ENCODE measurements at places on chromosomes 3 and 15.
A peak's percentile ranks its signal among the peaks of the same experiment; 100 is the strongest.

GRCh38 chr3:35596335-35596995 lies 42.9 kb upstream of the ARPP21 start:
- no peak overlapping the region for H3K4me3 ChIP-seq
- no peaks in the 10 kb centered on the region for H3K36me3 ChIP-seq
- no peaks in the 10 kb centered on the region for H3K27me3 ChIP-seq
- H3K27ac ChIP-seq = no peak overlapping the region

DNA sequence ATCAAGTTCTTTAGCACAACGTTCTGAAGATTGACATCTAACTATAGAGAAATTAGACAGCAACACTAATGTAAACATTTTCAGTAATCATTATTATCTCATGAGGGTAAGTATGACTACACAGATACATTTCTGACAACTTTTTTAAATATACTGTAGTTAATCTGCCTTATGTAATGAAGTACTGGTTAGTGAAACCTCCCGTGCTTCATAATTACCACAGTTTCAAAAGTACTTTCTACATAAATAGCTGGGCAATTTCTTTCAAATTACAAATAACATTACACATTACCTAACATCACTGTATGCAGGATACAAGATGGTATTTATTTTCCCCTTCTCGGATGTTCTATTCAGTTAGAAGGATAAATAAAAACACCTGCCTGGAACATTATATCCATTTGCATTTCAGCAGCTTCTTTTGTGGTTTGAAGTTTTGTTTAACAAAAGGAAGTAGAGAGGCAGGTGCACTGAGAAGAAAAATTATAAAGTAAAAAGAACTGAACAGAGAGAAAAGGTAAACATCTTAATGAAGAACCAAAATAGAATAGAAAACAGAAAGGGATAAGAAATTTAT lies 1241.5 kb upstream of the GBE1 start:
- H3K4me3 ChIP-seq = no peak overlapping the region
- H3K27ac ChIP-seq = no peak overlapping the region
- no peak for DNase-seq
- H3K27me3 ChIP-seq = no peaks in the 10 kb centered on the region
- H3K36me3 ChIP-seq = no peaks in the 10 kb centered on the region

- H3K27ac ChIP-seq = no peak overlapping the region
- no peaks in the 10 kb centered on the region for H3K27me3 ChIP-seq
- no peak for DNase-seq
These were observed 87.2 kb downstream of the TJP1 start for GRCh38 chr15:29734917-29735572.

- H3K27ac ChIP-seq = no peak overlapping the region
- H3K36me3 ChIP-seq = no peaks in the 10 kb centered on the region
- peaks cover 24% of the 10 kb centered on the region for H3K4me1 ChIP-seq
- no peak overlapping the region for H3K4me3 ChIP-seq
- peaks cover 5% of the 10 kb centered on the region for H3K27me3 ChIP-seq
These were observed 410.7 kb downstream of the GRM7 start for GRCh38 chr3:7271631-7272030.

DNA sequence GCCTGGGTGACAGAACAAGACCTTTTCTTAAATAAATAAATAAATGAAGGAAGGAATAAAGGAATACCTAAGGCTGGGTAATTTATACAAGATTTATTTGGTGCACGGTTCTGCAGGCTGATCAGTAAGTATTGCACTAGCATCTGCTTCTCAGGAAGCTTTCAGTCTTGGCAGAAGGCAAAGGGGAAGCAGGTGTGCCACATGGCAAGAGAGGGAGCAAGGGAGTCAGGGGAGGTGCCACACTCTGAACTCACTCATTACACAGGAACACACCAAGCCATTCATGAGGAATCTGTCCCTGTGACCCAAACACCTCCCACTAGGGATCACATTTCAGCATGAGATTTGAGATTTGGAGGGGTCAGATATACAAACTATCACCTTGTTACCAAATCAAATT lies 56.4 kb downstream of the PRKCI start:
- no peak for DNase-seq
- no peak overlapping the region for H3K4me3 ChIP-seq
- H3K36me3 ChIP-seq = peaks cover 6% of the 10 kb centered on the region
- peaks cover 3% of the 10 kb centered on the region for H3K4me1 ChIP-seq

DNA sequence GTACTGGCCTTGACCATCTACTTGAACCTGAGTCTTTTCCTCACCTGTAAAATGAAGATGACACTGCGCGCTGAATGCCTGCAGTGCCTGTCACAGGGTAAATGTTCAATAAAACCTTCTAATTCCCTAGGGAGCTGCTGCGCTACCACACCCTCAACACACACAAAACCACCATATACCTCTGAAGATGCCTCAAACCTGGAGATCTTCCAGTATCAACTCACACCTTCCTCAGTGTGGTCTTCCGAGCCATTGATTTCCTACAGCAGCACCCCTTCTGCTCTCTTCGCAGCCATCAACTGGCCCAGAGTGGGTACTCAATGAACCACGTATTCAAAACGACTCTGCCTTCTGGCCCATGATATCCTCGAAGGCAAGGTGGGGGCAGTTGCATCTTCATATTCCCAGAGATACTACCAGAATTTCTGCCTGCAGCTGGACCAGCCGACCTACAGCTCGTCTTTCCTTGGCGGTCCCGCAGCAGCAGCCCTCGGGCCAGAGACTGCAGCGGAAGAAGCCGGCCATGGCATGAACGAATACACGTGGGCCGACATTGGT lies 695 bp downstream of the RPL32 start:
- H3K4me1 ChIP-seq = peaks cover 14% of the 10 kb centered on the region
- DNase-seq = peak; percentile 34
- peak overlapping the region; percentile 98 for H3K27ac ChIP-seq
- H3K4me3 ChIP-seq = peak overlapping the region; percentile 92
- H3K36me3 ChIP-seq = peaks cover 39% of the 10 kb centered on the region

DNA sequence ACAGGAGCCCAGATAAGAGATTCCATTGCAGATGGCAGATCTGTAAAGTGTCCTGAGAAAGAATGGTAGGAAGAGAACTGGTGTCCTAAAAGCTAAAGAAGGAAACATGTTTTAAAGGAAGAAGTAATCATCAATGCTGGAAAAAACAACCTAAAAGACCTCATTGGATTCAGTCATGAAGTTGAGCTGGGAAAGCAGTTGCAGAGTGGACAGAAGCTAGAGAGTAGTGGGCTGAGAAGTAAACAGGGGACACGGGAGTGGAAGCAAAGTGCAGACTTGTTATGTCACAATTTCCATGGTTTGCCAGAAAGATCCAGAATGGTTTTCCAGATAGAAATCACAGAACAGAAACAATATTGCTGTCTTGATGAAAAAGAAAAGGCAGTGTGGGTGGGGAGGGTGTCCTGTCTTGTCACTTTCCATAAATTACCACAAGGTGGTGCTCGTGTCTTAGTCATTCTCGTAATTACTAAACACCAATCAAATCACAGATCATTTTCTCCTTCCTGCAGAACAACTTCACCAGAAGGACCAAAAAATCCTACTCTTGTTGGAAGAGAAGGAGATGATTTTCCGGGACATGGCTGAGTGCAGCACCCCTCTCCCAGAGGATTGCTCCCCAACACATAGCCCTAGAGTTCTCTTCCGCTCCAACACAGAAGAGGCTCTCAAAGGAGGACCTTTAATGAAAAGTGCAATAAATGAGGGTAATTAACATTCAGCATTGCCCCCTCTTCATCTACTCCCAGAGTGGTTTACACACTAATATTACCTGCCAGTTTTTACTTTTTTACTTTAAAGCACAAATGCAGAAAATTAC lies 64.5 kb downstream of the KLHL25 start:
- no peak overlapping the region for H3K4me3 ChIP-seq
- H3K4me1 ChIP-seq = peaks cover 3% of the 10 kb centered on the region
- no peak overlapping the region for H3K27ac ChIP-seq
- no peaks in the 10 kb centered on the region for H3K27me3 ChIP-seq
- DNase-seq = peak; percentile 70

DNA sequence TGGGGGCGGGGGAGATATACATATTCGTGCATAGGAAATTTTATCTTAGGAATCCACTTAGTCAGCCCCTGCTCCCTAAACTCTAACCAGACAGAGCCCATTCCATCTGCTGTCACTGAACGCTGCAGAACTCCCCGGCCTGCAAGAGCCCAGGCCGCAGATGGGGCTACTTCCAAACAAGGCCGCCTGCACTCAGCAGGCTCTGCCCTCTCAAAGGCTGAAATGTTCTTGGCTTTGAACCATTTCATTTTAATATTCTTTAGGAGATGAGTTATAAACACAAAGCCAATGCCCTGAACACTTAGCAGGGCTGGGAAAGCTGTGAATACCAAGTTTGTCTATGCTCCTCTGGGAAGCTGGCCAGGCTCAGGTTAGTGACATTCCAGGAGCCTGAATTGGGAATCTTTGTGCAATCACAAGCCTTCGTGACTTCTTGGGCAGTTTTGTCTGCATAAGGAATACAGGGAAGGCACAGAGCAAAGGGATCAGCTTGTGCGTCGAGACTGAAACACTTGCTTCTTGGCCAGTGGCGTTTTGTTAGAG lies 65.0 kb downstream of the SYNM start:
- H3K4me1 ChIP-seq = peaks cover 26% of the 10 kb centered on the region
- no peaks in the 10 kb centered on the region for H3K27me3 ChIP-seq
- peak overlapping the region; percentile 88 for H3K27ac ChIP-seq
- DNase-seq = peak; percentile 17

GRCh38 chr15:74428442-74428787 lies 5.3 kb downstream of the SEMA7A start:
- no peaks in the 10 kb centered on the region for H3K36me3 ChIP-seq
- H3K4me1 ChIP-seq = peaks cover 9% of the 10 kb centered on the region
- no peak for DNase-seq
- H3K4me3 ChIP-seq = no peak overlapping the region

DNA sequence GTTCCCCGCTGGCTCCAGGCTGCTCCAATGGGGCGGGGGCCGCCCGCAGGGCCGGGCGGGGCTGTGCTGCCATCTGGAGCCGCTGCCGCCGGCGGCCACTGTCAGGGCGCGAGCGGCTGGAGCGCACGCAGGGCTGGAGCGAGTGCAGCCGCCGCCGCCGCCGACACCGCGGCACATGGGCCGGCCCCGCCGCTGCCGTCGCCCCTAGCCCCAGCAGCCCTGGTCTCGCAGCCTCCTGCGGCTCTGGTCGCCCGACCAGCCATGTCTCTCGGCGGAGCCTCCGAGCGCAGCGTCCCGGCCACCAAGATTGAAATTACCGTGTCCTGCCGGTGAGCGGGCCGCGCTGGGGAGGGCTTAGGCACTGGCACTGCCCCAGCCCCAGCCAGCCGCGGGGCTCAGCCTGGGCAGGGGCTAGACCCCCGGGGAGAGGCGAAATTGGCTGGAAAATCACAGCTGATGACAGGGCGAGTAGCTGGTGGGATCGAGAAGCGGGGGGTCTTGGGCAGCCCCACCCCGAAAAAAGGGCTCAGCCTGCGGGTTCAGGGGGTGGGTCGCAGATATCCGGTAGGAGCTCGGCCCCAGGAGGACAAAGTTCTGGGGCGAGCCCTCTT lies at the start of gene CPNE9:
Gene CPNE9, plus strand, starts transcription at position 98 of the 611 bp plus-strand sequence. Its CDS starts 164 bp downstream, at position 262.
- peak; percentile 20 for DNase-seq
- H3K4me3 ChIP-seq = peak within 1 kb of the TSS; percentile 26
- H3K4me1 ChIP-seq = peaks cover 4% of the 10 kb centered on the region
- no peak within 1 kb of the TSS for H3K27ac ChIP-seq

- H3K27me3 ChIP-seq = no peaks in the 10 kb centered on the region
- peak within 1 kb of the TSS; percentile 61 for H3K27ac ChIP-seq
These were observed at the start of gene MESD for GRCh38 chr15:80989518-80990478. MESD (minus strand) TSS chr15:80989819; CDS start chr15:80989791, 28 bp downstream.

- H3K4me1 ChIP-seq = peaks cover 13% of the 10 kb centered on the region
- no peaks in the 10 kb centered on the region for H3K27me3 ChIP-seq
- no peaks in the 10 kb centered on the region for H3K36me3 ChIP-seq
- H3K4me3 ChIP-seq = no peak overlapping the region
- H3K27ac ChIP-seq = no peak overlapping the region
- DNase-seq = no peak
These were observed 451.9 kb downstream of the LPP start for GRCh38 chr3:188605905-188606304.

DNA sequence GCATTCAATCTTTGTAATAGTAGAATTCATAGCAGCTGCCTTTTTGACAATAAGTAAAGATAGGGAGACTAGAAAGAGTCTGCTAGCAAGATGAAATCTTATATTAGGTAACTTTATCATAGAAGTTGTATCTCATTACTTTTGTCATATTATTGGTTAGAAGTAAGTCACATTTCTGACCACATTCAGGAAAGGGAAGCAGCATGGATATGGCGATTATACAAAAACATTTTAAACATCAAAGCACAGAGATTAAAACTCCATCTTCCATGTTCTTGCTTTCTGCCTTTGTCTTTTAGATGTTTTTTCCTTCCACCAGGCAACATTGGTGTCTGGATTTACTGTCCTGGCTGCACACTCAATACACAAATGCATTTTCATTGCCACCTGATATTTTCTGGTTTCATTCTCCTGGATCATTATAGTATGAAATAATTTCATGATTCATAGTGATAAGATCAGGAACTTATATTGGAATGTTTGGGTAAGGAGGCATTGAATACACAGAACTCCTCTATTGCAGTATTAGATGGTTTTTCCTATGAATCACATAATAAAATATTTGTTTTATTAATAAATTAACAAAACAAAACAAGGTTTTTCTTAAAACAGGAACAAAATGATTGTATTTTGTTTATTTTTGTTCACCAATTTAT lies 1460.3 kb upstream of the CADM2 start:
- H3K27ac ChIP-seq = no peak overlapping the region
- H3K4me1 ChIP-seq = no peaks in the 10 kb centered on the region
- no peaks in the 10 kb centered on the region for H3K27me3 ChIP-seq
- H3K4me3 ChIP-seq = no peak overlapping the region
- H3K36me3 ChIP-seq = no peaks in the 10 kb centered on the region

DNA sequence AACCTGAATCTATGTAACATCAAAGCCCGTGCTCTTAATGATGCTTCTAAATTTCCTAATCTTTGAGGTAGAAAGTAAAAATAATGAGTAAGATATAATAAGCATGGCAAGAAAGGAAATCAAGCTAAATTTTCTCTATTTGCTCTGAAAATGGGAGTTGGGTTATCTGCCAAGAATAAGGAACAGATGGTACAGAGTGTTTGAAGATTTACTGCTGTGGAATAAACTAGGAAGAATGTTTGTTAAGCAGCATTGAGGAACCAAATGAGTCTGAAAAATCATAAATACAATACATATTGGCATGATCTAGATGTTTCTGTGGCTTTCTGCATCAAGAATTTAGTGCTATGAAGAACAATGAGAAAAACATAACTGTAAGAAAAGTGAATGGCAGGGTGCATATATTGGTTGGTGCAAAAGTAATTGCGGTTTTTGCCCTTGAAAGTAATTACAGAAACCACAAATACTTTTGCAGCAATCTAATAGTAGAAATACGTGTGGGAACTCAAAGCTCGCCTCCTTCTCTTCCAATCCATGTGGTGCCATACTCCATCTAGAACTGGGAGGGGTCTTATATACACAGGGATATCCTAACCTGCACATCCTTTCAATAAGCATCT lies 87.6 kb downstream of the SUCNR1 start:
- no peak overlapping the region for H3K4me3 ChIP-seq
- DNase-seq = no peak
- no peaks in the 10 kb centered on the region for H3K27me3 ChIP-seq

GRCh38 chr15:91472316-91472756 lies 372.3 kb downstream of the SV2B start:
- no peaks in the 10 kb centered on the region for H3K4me1 ChIP-seq
- no peak overlapping the region for H3K4me3 ChIP-seq
- no peak for DNase-seq

Data from cardiac muscle cell (in vitro differentiated cells and primary cell).